ENCODE measurements at places on chromosomes 11 and 22.

GRCh38 chr11:98059488-98059887 lies 961.3 kb upstream of the CNTN5 start:
- no peak for DNase-seq

DNA sequence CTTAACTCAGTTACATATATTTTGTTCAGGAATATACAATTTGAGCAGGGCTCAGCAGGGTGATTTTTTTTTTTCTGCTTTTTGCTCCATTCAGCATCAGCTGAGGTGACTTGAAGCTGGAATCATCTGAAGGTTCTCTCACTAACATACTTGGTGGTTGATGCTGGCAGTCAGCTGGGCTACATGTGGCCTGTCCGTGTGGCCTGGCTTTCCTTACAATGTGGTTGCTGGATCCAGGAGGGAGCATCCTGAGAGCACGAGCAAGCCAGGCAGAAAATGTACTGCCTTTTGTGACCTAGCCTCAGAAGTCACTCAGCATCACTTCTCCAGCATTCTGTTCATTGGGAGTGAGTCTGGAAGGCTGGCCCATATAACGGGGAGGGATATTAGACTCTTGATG lies 151.6 kb upstream of the E2F8 start:
- DNase-seq = no peak

GRCh38 chr11:3001496-3001895 lies 9.4 kb upstream of the NAP1L4 start:
- DNase-seq = no peak

GRCh38 chr11:121672630-121673487 lies 220.1 kb upstream of the SORL1-AS1 start:
- no peak for DNase-seq

DNA sequence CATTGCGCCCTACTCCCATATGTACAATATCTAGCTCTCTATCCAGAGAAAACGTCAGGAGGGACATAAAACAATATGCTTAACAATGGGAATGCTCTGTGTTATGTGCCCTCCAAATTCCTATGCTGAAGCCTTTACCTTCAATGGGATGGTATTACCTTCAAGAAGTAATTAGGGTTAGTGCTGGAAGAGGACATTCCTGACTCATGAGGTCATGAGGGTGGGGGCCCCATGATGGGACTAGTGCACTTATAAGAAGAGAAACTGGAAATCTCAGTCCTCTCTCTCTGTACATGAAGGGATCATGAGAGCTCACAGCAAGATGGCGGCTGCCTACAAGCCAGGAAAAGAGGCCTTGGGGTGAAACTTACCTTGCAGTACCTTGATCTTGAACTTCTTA lies 20.3 kb downstream of the MMP20 start:
- no peak for DNase-seq

GRCh38 chr11:9821008-9821752 lies 157.3 kb downstream of the SWAP70 start:
- DNase-seq = no peak

- DNase-seq = no peak
Measured at GRCh38 chr11:46353698-46354097, 6.4 kb downstream of the DGKZ start.

GRCh38 chr11:70916351-70916750 lies 336.0 kb downstream of the SHANK2 start:
- DNase-seq = no peak

DNA sequence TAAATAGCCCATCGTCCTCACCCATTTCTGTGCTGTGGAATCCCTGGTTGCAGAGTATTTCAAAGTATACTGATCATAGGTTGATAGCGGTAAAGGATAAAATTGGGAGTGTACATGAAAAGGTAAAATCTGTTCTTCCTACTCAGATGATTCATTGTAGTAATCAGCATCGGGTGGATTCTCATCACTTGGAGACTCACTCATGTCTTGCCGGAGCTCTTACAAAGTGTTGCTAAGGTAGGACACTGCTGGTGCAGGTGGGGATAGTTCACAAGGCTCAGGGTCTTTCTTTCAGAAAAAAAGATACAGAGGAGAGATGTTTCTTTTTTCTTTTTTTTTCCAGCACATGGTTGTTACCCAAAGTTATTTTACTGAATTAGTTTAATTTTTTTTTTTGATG lies 84.8 kb downstream of the MTNR1B start:
- no peak for DNase-seq

- no peak for DNase-seq
Measured at GRCh38 chr11:114377612-114378267, 22.6 kb downstream of the C11orf71 start.
